ENCODE measurements at places on chromosomes 1 and 21. TPM values are rescaled to one million over a fixed set of nuclear protein-coding genes. Genes with fewer than 3 reads are reported as not detected.
A peak's percentile ranks its signal among the peaks of the same experiment; 100 is the strongest.

The HHIPL2 gene
- 5.8 TPM for total RNA-seq

The L1TD1 gene
- not detected for total RNA-seq

- DNase-seq: no peak
These were observed 77.0 kb upstream of the LRRC8D start for GRCh38 chr1:89743788-89744187.

GRCh38 chr1:13554798-13555197 lies 28.8 kb upstream of the PDPN start:
- no peak for DNase-seq

DNA sequence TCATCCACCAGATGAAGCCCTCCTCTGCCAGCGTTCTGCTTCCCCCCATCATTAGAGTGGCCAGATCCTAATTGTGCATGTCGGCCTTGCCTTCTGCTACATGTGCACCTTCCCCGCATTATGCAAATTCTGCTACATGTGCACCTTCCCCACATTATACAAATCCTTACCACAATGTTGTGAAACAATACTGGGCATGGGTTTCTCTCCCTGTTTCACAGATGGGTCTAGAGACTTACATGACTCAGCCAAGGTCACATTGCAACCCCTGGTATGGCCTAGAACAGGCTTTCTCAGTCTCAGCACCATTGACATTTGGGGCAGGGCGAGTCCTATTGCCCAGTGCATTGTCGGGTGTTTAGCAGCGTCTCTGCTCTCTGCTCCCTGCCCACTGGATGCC lies 1.0 kb upstream of the CELA2A start:
- no peak for DNase-seq

DNA sequence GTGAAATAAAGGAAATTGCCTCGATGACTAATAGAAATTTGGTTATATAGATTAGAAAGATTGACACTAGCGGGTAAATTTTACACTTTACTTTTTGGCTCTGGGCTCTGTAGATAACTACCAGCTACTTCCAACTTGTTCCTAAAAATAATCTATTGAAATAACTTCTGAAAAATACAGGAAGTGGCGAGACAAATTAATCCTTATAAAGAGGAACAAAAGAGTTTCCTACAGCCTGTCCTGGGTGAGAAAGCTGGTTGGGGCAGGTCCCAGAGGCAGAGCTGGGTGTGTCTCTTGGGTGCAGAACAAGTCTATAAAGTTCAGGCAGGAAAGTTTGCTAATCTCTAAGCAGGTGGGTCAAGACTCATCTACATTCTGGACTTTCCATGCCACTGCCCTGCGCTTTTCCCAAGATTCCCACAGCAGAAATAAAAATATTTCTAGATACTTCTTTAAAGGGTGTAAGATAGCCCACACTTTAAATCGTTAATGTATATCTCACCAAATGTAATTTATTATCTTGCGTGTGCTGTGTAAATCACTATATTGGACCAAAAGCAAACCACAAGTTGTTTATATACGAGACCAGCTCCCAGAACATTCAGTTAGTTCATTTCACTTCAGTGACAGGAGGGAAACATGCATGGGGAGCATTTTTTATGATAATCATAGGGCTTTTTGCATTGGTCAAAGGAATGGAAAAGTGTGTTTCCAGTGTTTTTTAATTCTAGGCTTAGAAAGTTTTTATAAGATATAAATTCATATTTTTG lies 70.1 kb upstream of the NRIP1 start:
- DNase-seq: no peak

GRCh38 chr1:17544776-17545350 lies 5.4 kb downstream of the ARHGEF10L start:
- no peak for DNase-seq

GRCh38 chr1:76668046-76668445 lies 199.2 kb upstream of the ST6GALNAC5 start:
- DNase-seq: no peak

GRCh38 chr1:147292631-147293251 lies 50.3 kb downstream of the CHD1L start:
- peak; percentile 97 for DNase-seq
